ENCODE measurements at places on chromosomes 5 and 9. TPM values are rescaled to one million over a fixed set of nuclear protein-coding genes. Genes with fewer than 3 reads are reported as not detected.
A peak's percentile ranks its signal among the peaks of the same experiment; 100 is the strongest.

- no peak for DNase-seq
- H3K4me1 ChIP-seq, result no peaks in the 10 kb centered on the region
- H3K27me3 ChIP-seq, result no peaks in the 10 kb centered on the region
- H3K4me3 ChIP-seq, result no peak overlapping the region
- H3K36me3 ChIP-seq, result peaks cover 58% of the 10 kb centered on the region
- no peak overlapping the region for H3K27ac ChIP-seq
Measured at GRCh38 chr5:95471942-95472341, 80.8 kb downstream of the FAM81B start.

- H3K4me1 ChIP-seq, result no peaks in the 10 kb centered on the region
- H3K36me3 ChIP-seq, result no peaks in the 10 kb centered on the region
- H3K4me3 ChIP-seq, result no peak overlapping the region
Measured at GRCh38 chr9:96164268-96164683, 137.7 kb downstream of the HSD17B3 start.

GRCh38 chr5:168784454-168784853 lies 205.3 kb upstream of the PANK3 start:
- no peak overlapping the region for H3K27ac ChIP-seq
- no peak overlapping the region for H3K4me3 ChIP-seq
- H3K27me3 ChIP-seq, result no peaks in the 10 kb centered on the region

GRCh38 chr9:84759300-84759750 lies 89.8 kb downstream of the NTRK2 start:
- H3K4me3 ChIP-seq, result no peak overlapping the region
- no peaks in the 10 kb centered on the region for H3K36me3 ChIP-seq
- no peaks in the 10 kb centered on the region for H3K4me1 ChIP-seq
- H3K27me3 ChIP-seq, result no peaks in the 10 kb centered on the region

DNA sequence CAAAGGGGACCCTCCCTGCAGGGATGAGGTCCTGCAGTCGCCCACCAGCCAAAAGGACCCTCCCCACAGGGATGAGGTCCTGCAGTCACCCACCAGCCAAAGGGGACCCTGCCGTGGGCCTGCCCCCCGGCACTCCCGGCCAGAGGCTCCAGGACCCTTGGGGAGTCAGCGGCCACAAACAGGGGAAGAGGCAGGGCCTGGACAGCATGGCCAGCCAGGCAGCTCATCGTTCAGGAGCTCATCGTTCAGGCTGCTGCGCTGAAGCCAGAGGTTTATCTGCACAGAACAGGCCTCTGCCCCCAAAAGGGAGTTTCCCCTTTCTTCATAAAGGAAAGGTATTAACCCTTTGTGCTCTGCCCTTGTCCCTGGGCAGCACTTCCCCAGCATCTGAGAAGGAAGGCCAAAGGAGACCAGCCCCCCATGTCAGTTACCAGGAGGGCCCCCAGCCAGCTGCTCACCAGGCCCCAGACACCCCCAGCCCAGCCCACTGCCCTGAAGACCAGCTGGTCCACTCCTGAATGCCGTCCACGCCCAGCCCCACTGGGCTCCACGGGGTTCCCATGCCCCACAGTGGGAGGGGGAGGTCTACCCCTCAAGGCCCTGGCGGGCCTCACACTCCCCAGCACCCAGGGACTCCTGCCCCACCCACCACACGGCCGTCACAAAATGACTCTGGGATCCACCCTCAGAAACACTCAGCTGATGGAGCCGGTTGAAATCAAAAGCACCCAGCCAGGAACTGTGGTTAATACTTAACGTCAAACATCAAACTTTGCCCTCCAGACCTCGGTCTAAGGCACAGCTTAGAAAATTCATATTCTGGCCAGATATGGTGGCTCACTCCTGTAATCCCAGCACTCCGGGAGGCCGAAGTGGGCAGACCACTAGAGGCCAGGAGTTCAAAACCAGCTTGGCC lies 6.3 kb downstream of the SLC12A7 start:
- H3K27ac ChIP-seq, result peak overlapping the region; percentile 98
- H3K4me1 ChIP-seq, result peaks cover 68% of the 10 kb centered on the region
- H3K36me3 ChIP-seq, result no peaks in the 10 kb centered on the region
- no peaks in the 10 kb centered on the region for H3K27me3 ChIP-seq
- no peak overlapping the region for H3K4me3 ChIP-seq
- no peak for DNase-seq

- no peaks in the 10 kb centered on the region for H3K27me3 ChIP-seq
- H3K36me3 ChIP-seq, result peaks cover 6% of the 10 kb centered on the region
- peak; percentile 60 for DNase-seq
- H3K27ac ChIP-seq, result no peak overlapping the region
Measured at GRCh38 chr5:72179028-72179815, 71.9 kb downstream of the MAP1B start.

DNA sequence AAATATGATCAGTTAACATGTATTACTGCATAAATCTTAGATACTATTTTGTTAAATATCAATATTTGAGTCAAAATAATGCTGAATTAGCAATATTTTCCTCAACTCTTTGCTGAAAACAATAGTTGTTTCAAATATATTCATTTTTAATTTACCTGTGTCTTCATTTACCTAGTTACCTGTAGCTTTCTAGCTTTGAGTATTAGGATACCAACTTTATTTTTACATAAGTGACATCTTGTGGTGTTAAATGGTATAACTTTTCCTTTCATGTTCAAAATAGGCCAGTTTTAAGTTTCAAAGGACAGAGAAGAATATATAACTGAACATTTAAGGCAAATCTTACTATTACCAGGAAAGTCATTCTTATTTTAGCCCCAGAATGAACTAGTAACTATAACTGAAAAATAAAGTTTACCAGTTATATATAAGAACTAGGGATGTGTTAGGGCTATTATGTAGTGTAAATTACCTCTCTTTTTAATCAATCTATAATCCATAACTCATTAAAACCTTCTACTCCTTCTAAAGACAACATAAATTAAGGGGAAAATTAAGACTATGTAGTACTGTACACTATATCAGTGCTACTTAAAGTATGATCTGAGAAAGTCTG lies 25.3 kb downstream of the AP3B1 start:
- peaks cover 7% of the 10 kb centered on the region for H3K36me3 ChIP-seq
- no peak overlapping the region for H3K27ac ChIP-seq
- H3K27me3 ChIP-seq, result no peaks in the 10 kb centered on the region
- H3K4me3 ChIP-seq, result no peak overlapping the region
- H3K4me1 ChIP-seq, result peaks cover 20% of the 10 kb centered on the region

- H3K27me3 ChIP-seq, result no peaks in the 10 kb centered on the region
- no peaks in the 10 kb centered on the region for H3K4me1 ChIP-seq
- no peaks in the 10 kb centered on the region for H3K36me3 ChIP-seq
- no peak overlapping the region for H3K4me3 ChIP-seq
- no peak overlapping the region for H3K27ac ChIP-seq
Measured at GRCh38 chr5:23474315-23474714, 33.1 kb upstream of the PRDM9 start.

DNA sequence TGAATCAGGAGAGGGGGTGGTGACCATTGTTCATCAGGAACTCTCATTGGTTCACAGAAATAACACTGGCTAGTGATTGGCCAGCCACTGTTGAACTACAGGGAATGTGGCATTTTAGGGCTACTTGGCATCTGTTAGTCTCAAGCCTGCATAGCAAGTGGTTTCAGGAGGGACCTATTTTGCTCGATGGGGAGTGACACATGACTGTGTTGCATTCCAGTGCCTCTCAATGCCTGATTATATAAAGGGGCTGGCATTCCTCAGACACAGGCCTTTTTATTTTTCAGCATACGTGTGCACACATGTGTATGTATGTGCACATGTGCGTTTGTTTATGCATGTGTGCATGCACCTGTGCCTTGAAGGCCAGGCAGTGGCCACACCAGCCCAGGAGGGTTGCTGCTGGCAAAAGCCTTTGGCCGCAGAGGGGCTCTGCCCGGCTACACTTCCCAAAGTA lies 23.2 kb downstream of the FGD3 start:
- no peaks in the 10 kb centered on the region for H3K27me3 ChIP-seq
- no peak overlapping the region for H3K4me3 ChIP-seq
- H3K36me3 ChIP-seq, result no peaks in the 10 kb centered on the region
- DNase-seq, result no peak

DNA sequence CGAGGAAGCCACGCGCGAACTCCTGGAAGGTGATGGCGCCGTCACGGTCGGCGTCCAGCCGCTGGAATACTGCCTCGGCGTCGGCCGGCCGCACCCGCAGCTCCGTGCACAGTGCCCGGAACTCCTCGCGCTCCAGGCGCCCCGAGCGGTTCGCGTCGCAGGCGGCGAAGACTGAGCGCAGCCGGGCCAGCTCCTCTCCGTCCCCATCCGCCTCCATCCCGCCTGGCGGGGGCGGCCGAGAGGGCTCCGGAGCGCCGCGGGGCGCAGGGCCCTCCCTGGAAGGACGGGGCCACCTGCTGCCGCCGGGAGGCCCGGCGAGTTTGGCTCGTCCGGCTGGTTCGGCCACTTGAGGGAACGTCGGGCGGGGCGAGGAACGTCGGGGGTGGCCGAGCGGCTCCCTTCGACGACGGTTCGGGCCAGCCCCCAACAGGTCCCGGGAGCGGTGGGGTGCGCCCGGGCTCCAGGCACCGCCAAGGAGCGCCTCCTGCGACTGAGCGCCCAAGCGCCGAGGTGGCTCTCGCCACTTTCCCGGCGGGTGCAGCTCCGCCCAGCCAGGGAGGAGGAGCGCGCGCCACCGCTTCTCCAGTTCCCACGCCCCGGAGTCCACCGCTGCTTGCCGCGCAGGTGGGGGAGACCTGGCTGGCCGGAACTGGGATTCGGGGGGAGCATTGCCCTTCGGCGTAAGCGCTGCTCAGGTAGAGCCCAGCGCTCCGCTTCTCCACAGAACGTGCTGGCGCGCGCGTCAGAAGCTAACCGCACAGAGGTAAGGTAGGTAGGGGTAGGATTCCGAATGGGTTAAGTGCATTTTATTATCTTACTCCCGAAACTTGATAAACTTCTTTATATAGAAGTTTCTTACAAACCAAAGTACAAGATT lies at the start of gene RASEF:
Gene RASEF, minus strand, starts transcription at position 492 of the 877 bp plus-strand sequence. Its CDS starts 275 bp downstream, at position 217.
- H3K4me1 ChIP-seq, result no peaks in the 10 kb centered on the region
- DNase-seq, result no peak
- H3K27me3 ChIP-seq, result peaks cover 22% of the 10 kb centered on the region
- H3K4me3 ChIP-seq, result peak within 1 kb of the TSS; percentile 47

- H3K27me3 ChIP-seq, result no peaks in the 10 kb centered on the region
- no peaks in the 10 kb centered on the region for H3K36me3 ChIP-seq
- no peak for DNase-seq
Measured at GRCh38 chr5:147208134-147208533, 26.7 kb upstream of the STK32A start.

- no peak overlapping the region for H3K27ac ChIP-seq
- H3K27me3 ChIP-seq, result no peaks in the 10 kb centered on the region
- no peak for DNase-seq
- H3K4me3 ChIP-seq, result no peak overlapping the region
Measured at GRCh38 chr5:50564558-50564957, 101.9 kb upstream of the PARP8 start.

- H3K4me1 ChIP-seq, result no peaks in the 10 kb centered on the region
- no peaks in the 10 kb centered on the region for H3K36me3 ChIP-seq
- no peak overlapping the region for H3K27ac ChIP-seq
- no peak for DNase-seq
- H3K27me3 ChIP-seq, result no peaks in the 10 kb centered on the region
- H3K4me3 ChIP-seq, result no peak overlapping the region
Measured at GRCh38 chr5:59380350-59380951, 513.1 kb downstream of the PDE4D start.

GRCh38 chr5:30438785-30439184 lies 754.7 kb upstream of the CDH6 start:
- DNase-seq, result no peak
- no peaks in the 10 kb centered on the region for H3K36me3 ChIP-seq
- no peak overlapping the region for H3K27ac ChIP-seq

- peaks cover 28% of the 10 kb centered on the region for H3K4me1 ChIP-seq
- no peaks in the 10 kb centered on the region for H3K27me3 ChIP-seq
- H3K27ac ChIP-seq, result no peak overlapping the region
- DNase-seq, result no peak
- H3K36me3 ChIP-seq, result peaks cover 33% of the 10 kb centered on the region
Measured at GRCh38 chr9:107336718-107337360, 53.8 kb downstream of the RAD23B start.

DNA sequence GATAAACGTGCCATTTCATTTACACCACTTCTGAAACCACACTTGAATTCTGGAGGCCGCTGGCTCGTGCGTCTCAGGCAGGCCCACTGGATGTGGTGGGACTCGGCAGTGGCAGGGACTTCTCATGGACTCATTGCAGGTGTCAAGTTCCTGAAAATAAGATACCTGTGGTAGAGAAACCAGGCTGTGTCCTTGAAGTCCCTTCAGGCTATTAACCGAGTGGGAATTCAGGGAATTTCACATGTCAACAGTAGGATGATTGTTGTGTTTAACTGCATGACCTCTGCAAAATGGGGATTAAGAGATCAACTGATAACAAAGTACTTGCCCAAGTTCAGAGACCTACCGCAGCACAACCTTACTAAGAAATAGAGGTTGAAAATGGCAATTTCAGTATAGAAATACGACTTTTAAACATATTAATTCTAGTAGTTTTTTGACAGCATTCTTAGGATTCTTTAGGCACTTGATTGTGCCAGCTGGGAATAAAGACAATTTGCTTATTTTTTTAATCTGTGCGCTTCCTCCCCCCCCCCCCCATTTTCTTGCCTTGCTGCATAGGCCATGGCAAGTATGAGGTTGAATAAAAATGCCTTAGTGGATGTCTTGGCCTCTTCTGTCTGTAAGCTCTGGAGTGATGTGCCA lies 26.8 kb downstream of the TRIP13 start:
- no peaks in the 10 kb centered on the region for H3K36me3 ChIP-seq
- DNase-seq, result no peak
- H3K4me1 ChIP-seq, result no peaks in the 10 kb centered on the region
- no peak overlapping the region for H3K4me3 ChIP-seq
- H3K27me3 ChIP-seq, result no peaks in the 10 kb centered on the region
- H3K27ac ChIP-seq, result no peak overlapping the region

DNA sequence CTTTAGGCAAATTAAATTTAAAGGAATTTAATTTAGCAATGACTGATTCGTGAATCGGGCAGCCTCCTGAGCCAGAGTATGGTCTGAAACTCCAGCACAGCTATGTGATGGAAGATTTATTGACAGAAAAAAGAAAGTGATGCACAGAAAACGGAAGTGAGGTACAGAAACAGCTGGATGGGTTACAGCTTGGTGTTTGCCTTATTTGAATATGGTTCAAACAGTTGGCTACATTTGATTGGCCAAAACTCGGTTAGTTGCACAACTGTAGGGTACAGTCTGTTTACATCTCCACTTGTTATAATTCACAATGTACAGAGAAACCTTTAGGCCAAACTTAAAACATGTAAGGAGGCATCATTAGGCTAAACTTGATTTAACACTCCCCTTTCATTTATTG lies 1716.1 kb upstream of the C9orf72 start:
- H3K36me3 ChIP-seq, result no peaks in the 10 kb centered on the region
- no peak overlapping the region for H3K27ac ChIP-seq
- H3K4me3 ChIP-seq, result no peak overlapping the region
- no peak for DNase-seq

GRCh38 chr9:79408200-79408599 lies 163.6 kb upstream of the TLE4 start:
- H3K27me3 ChIP-seq, result no peaks in the 10 kb centered on the region
- H3K36me3 ChIP-seq, result no peaks in the 10 kb centered on the region
- no peak overlapping the region for H3K4me3 ChIP-seq
- H3K4me1 ChIP-seq, result no peaks in the 10 kb centered on the region

ECM2 gene
- 6.7 TPM for total RNA-seq

OTULINL gene
- total RNA-seq, result 1.1 TPM

TMEM232 gene
- total RNA-seq, result 3.3 TPM

PCDHGA2 gene
- 5.8 TPM for total RNA-seq

FUT7 gene
- not detected for total RNA-seq

EGFLAM gene
- total RNA-seq, result 19.4 TPM

LCN9 gene
- not detected for total RNA-seq
